ENCODE measurements at places on chromosomes 5 and 9.

DNA sequence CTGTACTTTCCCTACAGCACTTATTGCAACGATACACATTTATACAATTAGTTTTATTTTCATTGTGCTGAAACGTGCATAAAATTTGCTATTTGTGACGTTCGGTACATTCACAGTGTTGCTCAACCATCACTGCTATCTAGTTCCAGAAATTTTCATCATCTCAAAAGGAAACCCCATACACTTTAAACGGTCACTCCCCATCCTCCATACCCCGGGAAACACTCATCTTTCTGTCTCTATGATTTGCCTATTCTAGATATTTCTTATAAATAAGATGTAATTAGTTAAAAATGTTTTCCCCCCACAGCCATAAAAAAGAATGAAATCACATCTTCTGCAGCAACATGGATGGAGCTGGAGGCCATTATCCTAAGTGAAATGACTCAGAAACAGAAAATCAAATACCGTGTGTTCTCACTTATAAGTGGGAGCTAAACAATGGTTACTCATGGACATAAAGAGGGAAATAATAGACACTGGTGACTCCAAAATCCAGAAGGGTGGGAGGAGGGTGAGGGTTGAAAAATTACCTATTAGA, 40.2 kb upstream of the TEX48 start:
- DNase-seq: peak; percentile 18

GRCh38 chr5:146703899-146704298, 174.7 kb downstream of the PPP2R2B start:
- DNase-seq: no peak

DNA sequence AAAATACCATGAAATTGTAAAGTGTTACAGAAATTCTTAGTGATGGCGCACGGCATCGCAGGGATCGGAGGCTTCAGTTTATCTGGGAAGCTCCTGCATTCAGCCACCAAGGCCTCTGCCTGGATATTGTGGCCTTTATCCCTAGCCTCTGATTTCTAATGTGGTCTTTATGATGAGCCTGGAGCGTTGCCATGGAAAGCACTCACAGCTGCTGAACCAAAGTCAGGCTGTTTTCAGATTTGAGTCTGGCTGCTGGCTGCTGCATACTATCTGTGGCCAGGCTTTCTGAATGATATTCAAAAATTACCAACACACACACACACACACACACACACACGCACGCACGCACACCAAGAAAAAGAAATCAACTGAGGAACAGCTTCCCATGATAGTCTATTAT, 101.1 kb upstream of the ZNF366 start:
- DNase-seq: no peak

DNA sequence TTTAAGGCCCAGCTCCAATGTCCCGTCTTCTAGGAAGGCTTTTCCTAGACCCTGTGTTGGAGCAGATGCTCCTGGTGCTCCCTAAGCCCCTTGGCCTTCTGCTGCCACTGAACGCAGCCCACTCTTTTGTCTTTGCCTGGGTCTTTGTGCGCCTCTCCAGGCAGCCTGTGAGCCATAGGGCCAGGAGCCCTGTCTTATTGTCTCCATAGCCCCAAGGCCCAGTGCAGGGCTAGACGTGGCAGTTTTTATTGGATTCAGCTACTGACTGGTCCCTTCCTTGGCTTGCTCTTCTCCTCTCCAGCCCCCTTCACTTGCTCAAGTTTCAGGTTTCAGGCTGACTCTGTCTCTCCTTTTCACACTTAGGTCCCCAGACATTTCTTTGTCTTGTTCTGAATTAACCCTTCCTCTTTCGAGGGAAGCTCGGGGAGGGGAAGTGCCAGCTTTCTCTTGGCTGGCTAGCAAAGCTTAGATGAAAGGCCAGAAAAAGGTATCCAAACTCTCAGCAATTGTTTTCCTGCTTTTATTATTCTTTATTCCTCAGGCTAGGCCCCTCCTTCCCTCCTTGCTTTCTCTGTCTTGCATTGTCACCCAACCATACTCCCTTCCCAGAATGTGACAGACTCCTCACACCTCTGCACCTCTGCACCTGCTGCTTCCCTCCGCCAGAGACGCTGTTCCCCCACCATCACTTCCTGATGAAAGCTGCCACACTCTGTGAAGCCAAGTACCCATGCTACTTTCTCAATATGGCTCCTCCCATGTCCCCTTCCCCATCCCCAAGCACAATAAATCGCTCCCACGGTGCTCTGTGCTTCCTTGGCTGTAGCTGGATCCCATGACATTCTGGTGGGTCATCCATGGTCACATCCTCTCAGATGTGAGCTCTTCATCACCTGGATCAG, 101.6 kb upstream of the CPEB4 start:
- DNase-seq: no peak

- DNase-seq: no peak
Observed at GRCh38 chr5:154058055-154059038, 19.6 kb downstream of the MFAP3 start.

- DNase-seq: no peak
Observed at GRCh38 chr9:99954819-99955218, 48.4 kb downstream of the STX17 start.

DNA sequence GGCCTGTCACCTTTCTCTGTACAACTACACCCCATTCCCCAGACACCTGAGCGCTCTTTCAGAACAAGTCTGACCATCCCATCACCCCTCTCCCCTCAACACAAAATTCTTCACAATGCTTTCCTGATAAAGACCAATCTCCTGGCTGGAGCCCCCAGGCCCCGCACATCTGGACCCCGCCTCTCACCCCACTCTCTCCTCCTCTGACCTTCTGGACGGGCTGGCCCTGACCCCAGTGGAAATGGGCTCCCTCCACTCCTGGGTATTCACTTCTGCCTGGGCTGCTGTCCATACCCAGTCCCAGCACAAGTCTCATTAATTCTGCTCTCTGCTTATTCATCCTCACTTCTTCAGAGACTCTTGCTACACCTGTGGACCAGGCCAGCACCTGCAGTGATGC, 2.1 kb upstream of the SPOCK1 start:
- no peak for DNase-seq

GRCh38 chr5:9483243-9483642, 62.6 kb downstream of the SEMA5A start:
- no peak for DNase-seq

DNA sequence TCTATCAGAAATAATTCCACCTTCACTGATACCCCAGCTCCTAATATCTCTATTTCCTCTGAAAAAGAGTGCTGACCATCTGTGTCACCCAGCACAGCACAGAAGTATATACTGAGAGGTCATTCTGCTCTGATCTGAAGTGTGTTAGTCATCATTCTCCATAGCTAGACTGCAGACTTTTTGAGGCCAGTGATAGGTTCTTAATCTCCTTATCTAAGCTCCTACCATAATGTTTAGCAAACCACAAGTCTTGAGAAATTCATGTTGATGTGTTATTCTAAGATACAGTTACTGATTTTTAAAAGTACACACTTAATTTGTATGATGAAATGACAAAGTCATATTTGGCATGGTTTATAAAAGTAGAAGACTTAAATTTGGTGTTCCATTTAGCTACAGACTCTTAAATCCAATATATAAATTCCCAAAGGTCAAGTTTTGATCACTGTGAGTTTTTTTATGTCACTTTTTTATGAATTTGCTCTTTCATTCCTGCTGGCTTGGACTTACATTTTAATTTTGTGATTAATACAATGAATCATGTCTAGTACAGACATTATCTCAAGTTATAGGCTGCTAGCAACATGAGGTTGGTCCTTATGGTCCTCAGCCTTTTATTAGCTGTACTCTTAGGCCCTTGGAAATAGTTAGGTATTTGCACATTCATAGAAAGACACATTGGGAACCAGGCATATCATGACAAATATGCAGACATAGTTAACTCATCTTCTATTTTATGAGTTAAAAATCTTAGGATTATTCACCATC, 380.8 kb downstream of the EBF1 start:
- no peak for DNase-seq

All from NCI-H774 (cell line).